Stimulated activated CD4-positive, alpha-beta T cell treated with anti-CD3 and anti-CD28 coated beads, Interleukin-12 subunit alpha, Interleukin-12 subunit beta, amount 100 ng/mL, for 48 hours (primary cell): ENCODE measurements at places on chromosomes 5 and 9.

DNA sequence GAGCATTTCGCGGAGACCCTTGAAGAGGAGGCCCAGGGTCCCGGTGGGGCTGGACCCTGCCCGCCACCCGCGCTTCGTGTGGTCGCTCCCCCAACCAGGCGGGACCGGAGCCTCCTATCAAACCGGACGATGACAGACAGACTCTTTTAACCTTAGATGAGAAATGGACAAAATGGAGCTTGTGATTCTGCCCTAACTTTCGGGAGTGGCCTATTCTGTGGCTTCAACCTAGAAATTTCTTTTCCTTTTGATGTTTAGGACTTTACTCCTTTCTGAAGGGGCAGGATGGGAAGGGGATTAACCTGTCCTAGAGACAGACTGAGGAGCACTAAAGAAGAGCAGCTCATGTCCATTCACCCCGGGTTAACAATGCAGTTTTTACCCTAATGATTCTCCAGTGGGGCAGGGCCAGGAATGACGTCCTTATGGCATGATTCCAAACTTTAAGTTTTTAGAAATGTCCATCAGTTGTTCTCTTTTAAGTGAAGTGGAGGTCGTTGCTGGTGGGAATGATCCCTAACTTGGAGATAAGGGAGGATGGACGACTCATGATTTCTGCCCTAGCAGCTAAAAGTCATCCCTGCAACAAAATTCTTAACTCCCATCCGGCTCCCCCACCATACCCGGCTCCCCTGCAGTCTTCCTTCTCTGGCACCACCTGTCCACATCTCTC, 1.0 kb downstream of the NIPSNAP3A start:
- peak; percentile 1 for DNase-seq

GRCh38 chr9:84261070-84261746, 79.3 kb downstream of the SLC28A3 start:
- DNase-seq = peak; percentile 37

DNA sequence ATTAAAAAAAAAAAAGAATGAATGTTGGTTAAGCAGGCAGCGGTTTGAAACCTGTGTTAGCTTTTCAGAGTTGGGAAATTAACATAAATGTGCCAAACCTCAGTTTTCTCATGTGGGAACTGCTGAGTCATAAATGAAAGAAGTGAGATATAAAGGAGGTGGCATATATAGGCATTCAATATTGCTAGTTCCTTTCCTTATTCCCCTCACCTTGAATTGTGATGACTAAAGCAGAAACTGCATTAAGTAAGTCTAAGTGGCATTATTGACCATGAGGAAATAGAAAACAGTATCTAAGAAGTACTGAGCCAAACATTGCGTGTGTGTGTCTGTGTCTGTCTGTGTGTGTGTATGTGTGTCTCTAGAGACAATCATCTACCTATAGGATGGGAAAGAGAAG, 691.2 kb downstream of the TLR4 start:
- DNase-seq = no peak

GRCh38 chr9:89843074-89843473, 238.3 kb downstream of the GADD45G start:
- no peak for DNase-seq

DNA sequence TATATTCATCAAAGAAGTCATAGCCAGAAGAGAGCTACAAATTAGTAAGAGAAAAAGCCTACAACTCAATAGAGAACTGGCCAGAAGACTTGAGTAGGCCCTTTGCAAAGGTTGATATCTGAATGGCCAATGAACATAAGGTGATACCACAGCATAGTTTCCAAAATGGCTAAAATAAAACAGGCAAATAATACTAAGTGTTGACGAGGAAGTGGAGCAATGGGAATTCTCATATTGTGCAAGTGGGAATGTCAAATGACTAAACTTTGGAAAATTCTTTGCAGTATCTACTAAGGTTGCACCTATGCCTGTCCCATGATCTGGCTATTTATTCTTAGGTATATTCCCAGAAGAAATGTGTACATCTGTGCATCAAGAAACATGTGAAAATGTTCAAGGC, 48.3 kb downstream of the BOD1 start:
- DNase-seq = no peak

- DNase-seq = no peak
Observed at GRCh38 chr9:99822806-99823591, 1.3 kb downstream of the NR4A3 start.
